ENCODE measurements at places on chromosomes 13 and 19.

DNA sequence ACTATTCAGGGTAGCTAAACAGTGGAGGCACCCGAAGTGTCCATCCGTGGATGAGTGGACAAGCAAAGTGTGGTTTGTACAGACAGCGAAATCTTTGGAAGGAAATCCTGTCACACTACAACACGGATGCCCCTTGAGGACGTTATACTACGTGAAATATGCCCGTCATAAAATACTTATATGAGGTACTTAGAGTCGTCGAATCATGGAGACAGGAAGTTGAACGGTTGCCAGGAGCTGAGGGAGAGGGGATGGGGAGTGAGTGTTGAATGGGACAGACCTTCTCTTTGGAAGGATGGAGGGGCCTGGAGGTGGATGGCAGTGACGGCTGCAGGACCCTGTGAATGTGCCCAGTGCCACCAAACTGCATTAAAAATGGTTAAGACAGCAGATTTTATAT is 11.6 kb downstream of the ATP4B start:
- no peak for DNase-seq

GRCh38 chr13:29402166-29402636 is 193.3 kb downstream of the SLC7A1 start:
- DNase-seq = no peak

GRCh38 chr13:19618977-19619376 is 14.5 kb upstream of the MPHOSPH8 start:
- DNase-seq = no peak

GRCh38 chr13:111270126-111270525 is 50.3 kb upstream of the TEX29 start:
- DNase-seq = no peak

- DNase-seq = no peak
These were observed at the start of gene CYP4F3 for GRCh38 chr19:15640294-15640903. Gene CYP4F3, plus strand, starts transcription at chr19:15640897. Its CDS starts 519 bp downstream, at chr19:15641416.

DNA sequence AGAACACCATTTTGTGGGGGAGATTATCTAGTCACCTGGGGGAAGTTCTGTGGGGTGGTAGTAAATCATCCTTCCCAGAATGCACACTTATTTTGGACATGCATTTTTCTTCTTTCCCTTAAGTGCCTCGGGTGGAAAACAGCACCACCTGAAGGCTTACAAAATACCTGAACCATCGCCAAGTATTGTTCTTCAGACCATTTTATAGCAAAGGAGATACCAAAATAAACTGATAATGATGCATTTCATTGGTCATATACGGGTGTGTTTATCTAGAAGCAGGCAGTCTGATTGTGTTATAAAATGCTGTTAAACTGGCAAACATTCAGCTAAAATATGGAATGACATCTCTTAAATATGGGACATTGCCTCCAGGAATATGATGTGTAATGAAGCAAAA is 1034.7 kb downstream of the SLITRK1 start:
- DNase-seq = no peak

GRCh38 chr13:96223231-96223630 is 133.3 kb downstream of the HS6ST3 start:
- no peak for DNase-seq

DNA sequence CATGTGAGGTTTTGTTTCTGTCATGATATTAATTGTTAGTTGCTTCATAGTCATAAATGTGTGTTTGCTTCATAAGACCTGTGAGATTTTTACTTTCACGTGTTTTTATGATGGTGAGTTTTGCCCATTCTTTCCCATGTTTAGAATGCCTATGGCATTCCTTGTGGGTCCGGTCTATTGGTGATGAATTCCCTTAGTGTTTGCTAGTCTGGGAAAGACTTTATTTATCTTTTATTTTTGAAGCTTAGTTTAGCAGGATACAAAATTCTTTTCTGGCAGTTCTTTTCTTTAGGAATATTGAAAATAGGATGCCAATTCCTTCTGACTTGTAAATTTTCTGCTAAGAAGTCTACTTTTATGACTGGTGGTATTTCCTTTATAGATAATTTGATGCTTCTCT is 332.7 kb downstream of the OXGR1 start:
- no peak for DNase-seq

DNA sequence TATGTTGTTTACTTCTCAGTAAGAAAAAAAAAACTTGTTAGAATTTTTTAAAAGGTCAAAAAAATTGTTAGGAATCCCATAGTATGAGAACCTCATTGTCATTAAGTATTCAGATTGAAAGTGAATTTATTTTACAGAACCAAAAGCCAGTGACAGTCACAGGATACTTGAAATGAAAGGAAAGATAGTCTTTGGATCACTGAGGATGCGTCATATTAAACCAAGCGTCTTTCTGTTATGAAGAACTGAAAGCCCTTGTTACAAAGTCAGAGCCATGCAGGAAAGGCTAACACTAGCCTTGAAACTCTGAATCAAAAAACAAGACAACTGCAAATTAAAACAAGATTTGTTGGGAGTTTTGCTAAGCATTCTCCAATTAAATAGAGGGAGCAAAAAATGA is 1348.0 kb upstream of the SLC10A2 start:
- DNase-seq = no peak

- no peak for DNase-seq
These were observed 520 bp downstream of the LGALS4 start for GRCh38 chr19:38812009-38812840.

- DNase-seq = no peak
These were observed 100.7 kb downstream of the DGKH start for GRCh38 chr13:42149136-42149535.

GRCh38 chr13:53941588-53942190 is 913.1 kb downstream of the OLFM4 start:
- DNase-seq = no peak

DNA sequence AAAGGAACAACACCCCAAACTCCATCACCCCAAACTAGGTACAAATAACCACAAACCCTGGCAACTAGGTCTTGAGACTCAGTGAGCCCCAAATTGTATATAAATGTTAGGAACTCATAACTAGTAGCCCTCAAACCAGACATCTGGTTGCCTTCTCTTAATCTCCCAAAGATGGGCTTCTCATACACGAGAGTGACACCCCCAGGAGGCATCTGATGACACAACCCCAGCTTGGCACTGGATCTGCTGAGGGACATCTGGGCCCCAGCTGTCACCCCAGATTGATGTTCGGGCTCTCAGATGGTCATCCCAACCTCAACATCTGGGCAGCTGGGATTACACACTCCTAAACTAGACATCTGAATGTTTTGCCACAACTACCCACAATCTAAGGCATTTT is 14.8 kb downstream of the RABAC1 start:
- DNase-seq = no peak

GRCh38 chr13:110490009-110490770 is 71.3 kb downstream of the RAB20 start:
- DNase-seq = no peak

DNA sequence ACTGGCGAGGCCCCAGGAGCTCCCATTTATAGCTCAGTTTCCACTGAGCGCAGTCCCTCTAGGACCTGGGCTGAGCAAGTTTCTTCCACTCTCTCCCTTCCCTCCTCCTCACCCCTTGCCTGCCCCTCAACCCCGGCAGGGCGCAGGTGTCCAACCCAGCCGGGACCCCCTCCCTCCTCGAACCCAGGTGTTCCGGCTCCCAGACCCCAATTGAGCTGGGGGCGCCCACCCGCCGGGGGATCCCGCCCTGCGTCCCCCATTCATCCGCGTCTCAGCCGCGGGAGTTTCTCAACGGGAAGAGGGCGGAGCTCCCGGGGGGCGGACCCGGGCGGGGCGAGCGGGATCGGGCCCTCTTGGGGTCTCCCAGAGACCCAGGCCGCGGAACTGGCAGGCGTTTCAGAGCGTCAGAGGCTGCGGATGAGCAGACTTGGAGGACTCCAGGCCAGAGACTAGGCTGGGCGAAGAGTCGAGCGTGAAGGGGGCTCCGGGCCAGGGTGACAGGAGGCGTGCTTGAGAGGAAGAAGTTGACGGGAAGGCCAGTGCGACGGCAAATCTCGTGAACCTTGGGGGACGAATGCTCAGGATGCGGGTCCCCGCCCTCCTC is at the start of gene KIRREL2:
Gene KIRREL2, plus strand, starts transcription at position 366 of the 604 bp plus-strand sequence. Its CDS starts 209 bp downstream, at position 575.
- DNase-seq = no peak

- DNase-seq = no peak
These were observed 20.8 kb upstream of the SPACA7 start for GRCh38 chr13:112355274-112355838.

DNA sequence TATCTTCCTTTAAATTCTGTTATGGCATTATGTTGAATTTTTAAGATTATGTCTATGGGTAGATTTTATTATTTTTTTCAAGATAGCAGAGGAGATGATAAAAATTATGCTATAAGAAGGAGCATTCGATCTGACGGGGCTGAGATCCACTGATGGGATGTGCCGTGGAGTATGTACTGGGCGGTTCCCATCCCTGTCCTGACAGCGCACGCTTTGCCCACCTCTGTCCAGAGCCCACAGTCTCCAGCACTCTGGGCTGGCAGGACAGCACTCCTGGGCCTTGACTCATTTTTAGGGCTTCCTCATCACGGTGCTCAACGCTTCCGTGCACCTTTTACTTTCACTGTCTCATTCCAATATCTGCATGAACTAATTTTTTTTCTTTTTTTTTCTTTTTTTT is 235.5 kb downstream of the TEX29 start:
- no peak for DNase-seq

GRCh38 chr13:72437458-72437857 is 290.0 kb downstream of the MZT1 start:
- no peak for DNase-seq

GRCh38 chr13:23631311-23632047 is 61.3 kb downstream of the TNFRSF19 start:
- peak; percentile 77 for DNase-seq

DNA sequence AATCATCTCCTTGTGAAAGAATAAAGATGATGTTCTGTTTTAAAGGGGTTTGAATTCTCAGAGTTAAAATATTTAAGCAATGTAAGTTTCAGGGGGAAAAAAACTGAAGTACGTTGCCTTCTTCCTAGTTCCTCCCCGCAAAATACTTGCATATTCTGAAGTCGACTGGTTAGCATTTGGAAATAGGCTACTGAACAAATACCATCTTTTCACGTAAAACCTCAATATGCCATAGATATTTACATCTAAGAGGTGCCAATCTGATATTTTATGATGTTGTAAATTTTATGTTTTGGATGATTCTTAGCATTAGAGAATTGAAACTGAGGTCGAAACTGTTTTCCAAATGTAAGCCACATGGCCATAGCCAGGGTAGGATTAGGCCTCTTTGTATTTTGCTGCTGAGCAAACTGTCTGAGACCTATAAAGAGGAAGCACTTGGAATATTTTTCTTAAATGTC is 138.3 kb downstream of the FLT1 start:
- DNase-seq = no peak

DNA sequence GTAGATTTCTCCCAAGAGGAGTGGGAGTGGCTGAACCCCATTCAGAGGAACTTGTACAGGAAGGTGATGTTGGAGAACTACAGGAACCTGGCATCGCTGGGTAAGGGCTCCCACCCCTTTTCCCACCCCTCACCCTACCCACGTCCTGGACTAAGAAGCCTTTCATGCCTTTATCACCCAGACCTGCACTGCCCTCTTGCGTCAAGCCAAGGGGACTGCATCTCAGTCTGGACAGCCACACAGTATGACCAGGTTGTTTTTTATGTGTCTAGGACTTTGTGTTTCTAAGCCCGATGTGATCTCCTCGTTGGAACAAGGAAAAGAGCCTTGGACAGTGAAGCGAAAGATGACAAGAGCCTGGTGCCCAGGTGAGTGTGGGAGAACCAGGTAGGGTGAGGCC is 8.8 kb downstream of the ZFP28 start:
- no peak for DNase-seq

DNA sequence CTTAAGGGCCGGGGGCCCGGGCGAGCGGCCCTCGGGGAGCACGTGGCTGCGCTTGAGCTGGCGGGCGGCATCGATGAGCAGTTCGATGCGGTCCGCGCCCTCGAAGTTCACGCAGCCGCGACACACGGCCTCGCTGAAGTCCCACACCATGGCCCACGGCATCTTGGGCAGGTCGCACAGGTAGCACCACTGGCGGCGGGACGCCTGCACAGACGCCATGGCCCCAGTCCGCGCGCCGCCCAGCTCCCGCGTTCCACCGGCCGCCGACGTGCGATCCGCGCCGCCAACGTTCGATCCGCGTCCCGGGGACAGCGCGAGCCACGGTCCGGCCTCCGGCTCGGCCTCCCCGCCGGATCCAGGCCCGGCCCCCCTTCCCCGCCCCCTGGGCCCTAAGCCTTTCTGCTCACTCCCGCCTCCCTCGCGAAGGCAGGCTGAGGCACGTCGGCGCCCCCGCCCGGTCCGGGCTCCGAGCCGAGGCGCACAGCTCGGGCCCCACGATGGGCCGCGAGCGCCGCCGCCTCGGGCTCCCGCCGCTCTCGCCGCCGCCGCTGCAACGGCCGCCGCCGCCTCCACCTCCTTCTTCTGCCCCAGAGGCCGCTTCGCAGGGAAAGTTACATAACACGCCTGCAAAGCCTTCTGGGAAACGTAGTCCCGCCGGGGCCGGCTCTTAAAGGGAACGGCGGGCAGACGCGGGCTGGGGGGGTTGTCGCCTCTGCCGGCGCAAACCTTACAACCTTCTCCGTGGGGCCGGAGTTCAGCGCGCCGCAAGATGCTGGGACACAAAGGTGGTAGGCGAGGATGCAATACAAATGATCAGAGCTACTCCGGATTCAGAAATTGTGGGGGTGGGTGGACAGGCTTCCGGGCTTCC is at the start of gene IRF2BP1:
Gene IRF2BP1, minus strand, starts transcription at position 586 of the 871 bp plus-strand sequence. Its CDS starts 367 bp downstream, at position 219.
- peak; percentile 60 for DNase-seq

DNA sequence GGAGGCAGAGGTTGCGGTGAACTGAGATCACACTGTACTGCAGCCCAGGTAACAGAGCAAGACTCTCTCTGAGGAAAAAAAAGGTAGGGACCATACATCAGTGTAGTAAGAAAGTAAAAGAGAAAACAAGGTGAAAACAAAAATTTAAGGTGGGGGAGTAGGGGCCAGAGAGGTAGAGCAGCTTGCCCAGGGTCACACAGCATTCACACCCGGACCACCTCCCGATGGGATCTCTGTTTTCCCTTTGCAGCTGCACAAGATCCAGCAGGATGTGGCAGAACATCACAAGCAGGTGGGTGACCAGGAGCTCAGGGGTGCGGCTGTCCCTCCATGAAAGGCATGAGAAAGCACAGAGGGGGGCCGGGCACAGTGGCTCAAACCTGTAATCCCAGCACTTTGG is 4.5 kb downstream of the TLE6 start:
- DNase-seq = no peak

GRCh38 chr19:20969498-20969897 is 46.4 kb downstream of the ZNF85 start:
- no peak for DNase-seq

DNA sequence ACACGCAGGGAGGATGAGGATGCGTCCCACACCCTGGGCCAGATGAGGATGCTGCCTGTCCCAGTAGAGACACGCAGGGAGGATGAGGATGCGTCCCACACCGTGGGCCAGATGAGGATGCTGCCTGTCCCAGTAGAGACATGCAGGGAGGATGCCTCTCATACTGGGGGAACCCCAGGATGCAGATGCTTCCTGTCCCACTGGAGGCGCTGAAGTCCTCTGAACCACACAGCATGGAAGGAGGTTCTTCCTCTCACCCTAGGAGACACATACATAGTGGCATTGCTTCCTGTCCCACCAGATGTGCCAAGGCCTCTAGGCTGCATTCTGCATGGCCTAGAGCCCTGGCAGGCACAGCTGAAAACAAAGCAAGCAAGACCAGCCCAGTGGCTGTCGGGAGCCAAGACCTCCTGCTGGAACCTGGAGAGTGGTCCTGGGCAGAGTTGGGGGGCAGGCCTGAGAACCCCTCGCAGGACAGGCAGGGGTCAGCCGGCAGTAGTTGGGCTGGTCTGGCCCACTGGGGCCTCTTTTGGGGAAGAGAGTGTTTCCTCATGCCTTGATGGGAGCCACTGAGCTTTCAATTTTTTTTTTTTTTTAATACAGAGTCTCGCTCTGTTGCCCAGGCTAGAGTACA is 4.3 kb downstream of the HPN start:
- no peak for DNase-seq

GRCh38 chr19:42471554-42472249 is 29.0 kb upstream of the CXCL17 start:
- no peak for DNase-seq

Data from SK-N-MC (cell line).